Anterior cingulate cortex (tissue), 58 donors: ENCODE measurements at places on chromosomes 16 and 17.

- DNase-seq, result no peak
These were observed 8.3 kb downstream of the CAPNS2 start for GRCh38 chr16:55574811-55575210.

GRCh38 chr17:3870871-3871306 is 22.0 kb downstream of the CAMKK1 start:
- DNase-seq, result no peak

DNA sequence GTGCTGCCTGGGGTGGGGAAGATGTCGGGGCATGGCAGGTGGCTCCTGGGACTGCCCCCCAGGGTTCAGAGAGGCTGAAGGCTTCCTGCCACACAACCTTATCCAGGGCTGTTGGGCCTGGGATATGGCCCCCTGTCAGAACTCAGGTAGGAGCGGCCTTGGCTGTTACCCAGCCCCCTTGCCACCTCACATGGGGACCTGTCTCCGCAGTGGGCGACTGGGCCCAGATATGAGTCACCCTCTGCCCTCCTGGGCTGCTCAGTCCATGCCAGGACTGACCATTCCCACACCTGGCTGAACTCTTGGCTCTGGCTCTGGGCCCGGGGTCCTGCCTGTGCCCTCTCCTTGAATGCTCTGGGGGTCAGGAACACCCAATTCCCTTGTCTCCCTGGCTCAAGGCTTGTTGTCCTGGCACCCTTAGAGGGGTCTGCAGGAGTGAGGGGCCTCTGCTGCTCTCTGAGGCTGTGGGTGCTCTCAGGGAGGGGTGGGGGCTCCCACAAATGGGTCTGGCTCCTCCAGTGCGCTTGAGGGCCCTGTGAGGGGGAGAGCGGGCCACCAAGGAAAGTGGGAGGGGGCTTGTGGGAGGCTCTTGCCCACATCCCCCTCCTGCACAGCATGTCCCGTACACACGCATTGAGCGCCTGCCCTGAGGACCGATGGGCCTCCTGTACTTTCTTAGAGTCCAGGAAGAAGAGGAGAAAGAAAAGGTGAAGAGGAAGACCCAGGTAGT is 36.0 kb downstream of the LGALS9 start:
- DNase-seq, result no peak

DNA sequence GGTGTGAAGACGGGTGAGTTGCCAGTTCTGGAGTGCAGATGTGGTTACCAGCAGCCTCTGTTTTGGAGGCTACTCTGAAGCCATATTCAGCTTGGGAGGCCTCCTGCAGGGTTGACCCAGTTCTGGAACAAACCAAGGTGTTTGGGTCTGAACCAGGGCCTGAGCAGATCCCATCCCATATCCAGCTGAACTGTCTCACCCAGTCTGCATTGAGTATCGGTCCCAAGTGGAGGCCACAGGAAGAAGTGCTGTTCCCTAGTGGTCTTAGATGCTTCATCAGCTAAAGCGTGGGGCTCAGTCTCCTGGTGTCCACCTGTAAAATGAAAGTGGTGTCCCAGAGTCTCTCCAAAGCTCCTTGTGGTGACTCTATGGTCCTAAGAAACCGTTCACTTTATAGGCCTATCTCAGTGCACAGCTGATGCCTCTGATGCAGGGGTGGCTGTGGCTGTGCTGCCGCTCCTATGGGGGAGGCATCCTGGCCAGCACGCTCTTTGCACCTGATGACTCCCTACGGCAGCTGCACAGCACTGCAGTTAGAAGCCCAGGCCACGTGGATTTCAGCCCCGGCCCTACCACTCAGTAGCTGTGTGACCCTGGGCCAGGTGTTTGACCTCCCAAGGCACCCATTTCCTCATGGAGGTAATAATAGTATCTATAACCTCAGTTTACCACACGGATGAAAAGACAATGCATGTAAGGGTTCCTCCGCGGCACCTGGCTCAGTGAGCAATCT is 21.0 kb downstream of the CBX4 start:
- no peak for DNase-seq

- DNase-seq, result no peak
These were observed 5.9 kb upstream of the MMD start for GRCh38 chr17:55427587-55427882.

DNA sequence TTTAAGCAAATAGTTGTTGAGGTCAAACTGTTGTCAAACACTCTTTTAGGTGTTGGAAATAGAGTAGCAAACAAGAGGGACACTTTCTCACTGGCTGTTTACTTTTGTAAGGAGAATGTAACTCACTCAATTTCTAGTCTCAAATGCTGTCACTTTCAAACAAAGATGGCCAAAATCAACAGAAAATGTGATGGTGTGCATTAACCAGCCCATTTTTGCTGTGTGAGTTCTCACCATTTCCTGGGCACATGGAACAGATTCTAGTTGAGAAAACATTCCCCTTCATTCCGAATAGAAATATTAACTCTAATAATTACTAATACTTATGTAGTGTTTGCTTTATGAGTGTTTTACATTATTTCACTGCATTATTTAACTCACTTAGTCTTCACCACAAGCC is 128.2 kb upstream of the XYLT1 start:
- no peak for DNase-seq

- no peak for DNase-seq
These were observed 14.1 kb upstream of the ST6GALNAC1 start for GRCh38 chr17:76657505-76658241.

GRCh38 chr16:53781023-53781605 is 77.2 kb downstream of the FTO start:
- no peak for DNase-seq

DNA sequence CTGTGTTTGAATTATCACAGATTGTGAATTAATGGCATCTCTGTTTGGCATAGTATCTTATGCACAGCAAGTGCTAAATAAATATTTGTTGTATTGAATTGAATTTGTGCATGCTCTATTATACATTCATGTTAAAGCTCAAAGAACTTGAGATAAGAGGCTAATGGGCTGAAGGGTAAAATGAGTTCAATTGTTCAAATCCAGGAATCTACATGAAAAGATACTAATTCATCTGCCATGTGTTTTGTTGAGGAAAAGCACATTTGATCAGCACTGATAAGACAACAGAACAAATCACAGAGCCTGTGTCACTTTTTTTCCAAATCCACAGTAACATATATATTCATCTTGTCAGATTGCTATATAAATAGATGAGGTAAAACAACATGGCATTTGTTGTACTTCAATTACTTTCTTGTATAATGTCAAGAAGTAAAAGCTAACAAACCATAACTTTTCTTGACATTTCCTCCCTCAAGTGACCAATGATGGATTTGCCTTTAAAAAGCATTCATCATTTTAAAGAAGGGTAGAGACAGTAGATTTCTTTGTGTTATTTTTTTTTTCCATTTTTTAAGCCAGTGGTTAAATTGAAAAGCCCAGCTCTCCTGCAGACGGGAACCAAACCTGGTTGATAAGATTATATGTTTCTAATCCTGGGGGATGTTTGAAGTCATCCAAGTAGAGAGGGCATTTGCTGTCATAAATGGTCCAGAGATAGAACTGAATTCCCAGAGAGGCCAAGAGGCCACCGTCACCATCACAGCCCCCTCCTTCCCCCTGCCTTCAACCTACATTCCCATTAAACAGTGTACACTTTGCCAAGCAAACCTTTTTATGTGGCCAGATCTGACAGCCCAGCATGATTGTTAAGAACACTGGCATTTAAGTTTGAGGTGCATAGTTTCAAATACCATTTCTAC is 123.0 kb downstream of the CHD9NB start:
- DNase-seq, result no peak

GRCh38 chr17:34386343-34386696 is 23.3 kb upstream of the CCL1 start:
- no peak for DNase-seq

DNA sequence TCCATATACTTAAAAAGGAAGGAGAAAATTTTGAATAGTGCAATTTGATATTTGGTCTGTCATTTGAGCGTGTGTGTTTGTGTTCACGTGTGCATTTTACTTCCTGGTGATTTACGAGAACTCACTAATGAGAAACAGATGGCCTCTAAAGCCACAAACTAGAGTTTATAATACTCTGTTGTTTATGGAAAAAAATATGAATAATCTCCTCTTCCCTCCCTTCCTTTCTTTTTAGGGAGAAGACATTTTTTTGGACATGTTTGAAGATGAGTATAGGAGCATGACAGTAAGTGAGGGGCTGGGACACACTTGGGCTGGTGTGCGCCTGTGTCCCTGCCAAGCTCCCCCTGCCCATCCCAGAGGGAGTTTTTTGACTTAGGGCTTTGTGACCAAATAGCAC is 102.7 kb downstream of the CLEC16A start:
- DNase-seq, result no peak

GRCh38 chr16:87178977-87179376 is 138.2 kb downstream of the C16orf95 start:
- DNase-seq, result no peak
